ENCODE measurements at places on chromosomes 7 and 10.

DNA sequence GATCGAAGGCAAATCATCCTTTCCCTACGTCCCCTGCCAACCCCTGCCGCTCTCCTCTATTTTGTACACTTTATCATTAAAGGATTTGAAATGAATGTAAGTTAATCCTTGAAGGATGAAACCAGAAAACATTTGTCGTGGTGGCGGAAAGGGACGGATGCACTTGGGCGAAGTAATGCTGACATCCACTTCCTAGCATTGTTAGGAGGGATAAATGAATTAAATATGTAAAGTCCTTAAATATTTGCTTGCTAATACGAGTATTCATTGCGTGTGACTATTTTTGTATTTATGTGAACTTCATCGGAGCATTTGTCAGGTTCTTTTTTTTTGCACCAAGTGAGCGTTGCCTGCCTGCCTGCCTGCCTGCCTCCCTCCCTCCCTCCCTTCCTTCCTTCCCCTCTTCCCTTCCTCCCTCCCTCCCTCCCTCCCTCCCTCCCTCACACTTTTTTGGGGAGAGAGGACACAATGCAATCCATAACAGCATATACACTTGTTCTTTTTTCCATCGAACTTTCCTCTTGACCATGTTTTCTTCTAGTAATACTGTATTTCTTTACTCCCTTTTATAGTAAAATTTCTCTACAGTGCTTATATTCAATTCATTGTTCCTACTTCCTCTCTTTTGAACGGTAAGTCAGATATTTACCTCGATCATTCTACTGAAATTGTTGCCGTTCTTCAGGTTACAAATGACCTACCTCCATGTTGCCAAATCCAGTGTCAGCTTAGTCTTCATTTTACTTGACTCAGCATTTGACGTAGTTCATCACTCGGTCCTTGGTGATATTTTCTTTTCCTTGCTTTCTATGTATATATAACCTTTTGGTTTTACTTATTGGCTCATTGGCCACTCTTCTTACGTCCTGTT, 831 bp downstream of the CCDC7 start:
- DNase-seq, result no peak

- DNase-seq, result no peak
Observed at GRCh38 chr7:100604028-100604975, 2.1 kb downstream of the PCOLCE start.

DNA sequence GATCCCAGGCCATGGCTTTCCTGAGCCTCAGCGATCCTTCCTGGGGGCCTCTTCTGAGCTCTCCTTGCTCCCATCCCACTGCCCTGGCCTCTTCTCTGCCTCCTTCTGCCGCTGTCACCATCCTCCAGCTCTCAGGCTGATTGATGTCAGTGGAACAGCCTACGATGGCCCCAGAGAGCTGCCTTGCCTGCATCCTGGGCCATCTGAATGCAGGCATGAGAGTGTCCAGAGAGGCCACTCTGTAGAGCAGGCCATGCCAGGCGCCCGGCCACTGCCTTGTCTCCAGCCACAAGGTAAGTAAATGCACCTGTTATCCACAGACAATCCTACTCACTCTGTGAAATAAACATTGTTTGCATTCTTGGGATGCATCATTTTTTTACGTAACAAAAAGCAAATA, 171.4 kb upstream of the PPP2R2D start:
- DNase-seq, result no peak

GRCh38 chr7:136058546-136058945, 81.4 kb upstream of the MTPN start:
- no peak for DNase-seq

GRCh38 chr7:73820013-73820412, 10.8 kb upstream of the CLDN4 start:
- no peak for DNase-seq

GRCh38 chr10:66550351-66550750, 375.5 kb upstream of the LRRTM3 start:
- DNase-seq, result no peak
